ENCODE measurements at places on chromosomes 11 and 22. TPM values are rescaled to one million over a fixed set of nuclear protein-coding genes. Genes with fewer than 3 reads are reported as not detected.

SCUBE1 gene
- not detected for total RNA-seq

OSM gene
- not detected for total RNA-seq

HIPK3 gene
- 39.6 TPM for total RNA-seq

KREMEN1 gene
- 4.3 TPM for total RNA-seq

STIP1 gene
- total RNA-seq: 237 TPM

LRP5 gene
- total RNA-seq: 17.2 TPM

CSF2RB gene
- not detected for total RNA-seq

OR52A1 gene
- total RNA-seq: not detected

NLRP10 gene
- total RNA-seq: 2.7 TPM

DNA sequence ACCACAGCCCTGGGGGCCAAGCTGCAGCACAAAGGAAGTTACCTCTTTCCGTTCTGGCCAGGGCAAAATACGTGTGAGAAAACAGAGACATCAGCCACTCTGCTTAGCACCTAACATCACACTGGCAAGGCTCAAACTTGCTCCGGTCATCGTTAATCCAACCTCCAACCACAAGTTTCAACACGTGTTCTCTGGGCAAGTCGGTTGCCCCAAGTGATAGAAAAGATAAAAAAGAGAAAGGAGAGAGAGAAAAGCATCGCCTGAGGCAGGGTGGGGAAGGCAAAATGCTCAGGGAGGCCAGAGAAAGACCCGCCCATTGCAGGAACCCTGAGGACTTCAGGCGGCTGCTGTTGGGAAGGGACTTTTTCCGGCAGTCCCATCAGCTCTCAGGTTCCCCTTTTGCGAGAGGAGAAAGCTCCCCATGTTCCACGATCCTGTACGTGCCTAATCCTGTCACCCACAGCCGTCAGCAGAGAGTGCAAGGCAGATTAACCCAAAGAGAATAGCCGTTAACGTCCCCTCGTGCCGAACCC, 18.5 kb upstream of the B4GALNT4 start:
- DNase-seq: peak; percentile 13

DNA sequence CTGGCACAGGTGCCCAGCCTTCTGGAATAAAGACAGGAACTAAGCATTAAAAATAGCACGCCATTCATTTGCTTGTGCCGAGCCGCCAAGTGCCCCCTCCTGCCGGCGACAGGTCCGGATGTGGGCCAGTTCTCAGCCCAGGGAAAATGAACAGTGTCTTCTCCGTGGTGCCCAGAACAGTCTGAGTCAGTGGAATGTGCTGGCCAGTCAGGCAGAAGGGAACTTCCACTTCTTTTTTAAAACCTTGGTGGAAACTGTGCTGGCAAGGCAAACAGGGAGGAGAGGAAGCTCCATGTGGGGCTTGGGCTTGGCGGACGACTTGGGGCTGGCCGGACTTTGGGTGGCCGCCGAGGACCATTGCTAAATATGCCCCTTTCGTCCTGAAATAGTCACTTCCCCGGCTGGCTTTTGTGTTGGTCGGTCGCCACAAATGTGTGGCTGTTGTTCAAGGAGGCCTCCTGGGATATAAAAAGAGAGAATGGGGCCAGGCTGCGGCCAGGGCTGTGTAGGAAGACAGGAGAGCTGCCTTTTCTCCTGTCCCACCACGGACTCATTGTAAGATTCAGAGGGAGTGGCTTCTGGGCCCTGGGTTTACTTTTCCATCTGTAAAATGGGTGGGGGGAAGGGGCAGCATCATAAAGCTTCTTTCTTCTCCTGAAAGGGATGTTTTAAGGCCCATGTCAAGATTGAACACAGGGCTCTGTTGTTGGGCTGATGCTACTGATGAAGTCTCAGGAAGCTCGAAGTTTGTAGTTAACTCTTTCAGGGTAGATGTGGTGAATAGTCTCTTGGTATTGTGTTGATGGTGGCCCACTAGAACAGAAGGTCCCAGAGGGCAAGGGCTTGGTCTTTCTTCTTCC, 101.0 kb downstream of the PTPRJ start:
- peak; percentile 74 for DNase-seq

DNA sequence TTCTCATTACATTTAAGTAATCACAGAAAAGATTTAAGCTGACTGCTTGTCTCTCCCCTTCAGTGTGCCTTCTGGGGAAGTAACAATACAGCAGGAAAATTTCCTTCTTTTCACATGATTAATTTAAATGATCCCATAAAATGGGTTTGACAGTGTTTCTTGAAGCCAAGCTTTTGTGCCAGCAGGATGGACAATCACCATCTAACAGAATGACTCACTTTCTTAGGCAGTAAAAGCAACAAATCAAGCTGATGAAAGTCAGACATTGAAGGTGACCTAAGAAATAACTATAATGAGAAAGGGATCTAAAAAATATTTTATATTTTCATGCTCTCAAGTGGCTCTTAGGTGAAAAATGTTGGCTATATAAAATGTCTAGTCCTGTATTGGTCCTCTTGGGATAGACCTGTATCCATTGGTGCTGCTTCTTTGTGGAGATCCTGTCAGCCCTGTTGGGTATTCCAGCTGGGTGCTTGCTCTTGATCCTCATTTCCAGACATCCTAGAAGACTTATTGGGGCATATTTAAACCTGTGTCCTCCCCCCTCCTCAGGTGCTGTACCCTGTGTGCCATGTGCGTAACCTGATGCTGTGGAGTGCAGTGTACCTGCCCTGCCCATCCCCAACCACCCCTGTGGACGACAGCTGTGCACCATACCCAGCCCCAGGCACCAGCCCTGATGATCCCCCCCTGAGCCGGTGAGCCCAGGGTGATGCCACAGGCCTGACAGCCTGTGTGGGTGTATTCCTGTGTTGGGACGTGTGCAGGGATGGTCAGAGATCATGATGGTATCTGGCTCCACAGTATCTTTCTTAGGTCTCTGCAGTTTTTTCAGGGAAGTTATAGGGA, 62.7 kb upstream of the HORMAD2 start:
- DNase-seq: no peak

GRCh38 chr11:73116636-73117035, 25.5 kb downstream of the FCHSD2 start:
- DNase-seq: no peak

DNA sequence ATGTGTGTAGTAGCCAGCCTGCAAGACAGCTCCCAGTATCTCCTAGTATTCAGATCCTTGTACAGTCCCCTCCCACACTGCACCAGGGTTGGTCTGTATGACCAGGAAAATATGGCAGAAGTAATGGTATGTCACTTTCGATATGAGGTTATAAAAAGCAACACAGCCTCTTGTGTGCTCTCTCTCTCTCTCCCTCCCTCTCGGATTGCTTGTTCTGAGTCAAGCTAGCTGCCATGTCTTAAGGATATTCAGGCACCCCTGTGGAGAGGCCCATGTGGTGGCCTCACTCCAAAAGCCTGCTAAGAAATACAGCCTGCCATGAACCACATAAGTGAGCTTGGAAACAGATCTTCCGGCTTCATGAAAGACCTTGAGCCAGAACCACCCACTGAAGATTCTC, 25.4 kb downstream of the FXYD6 start:
- DNase-seq: no peak

- DNase-seq: no peak
Measured at GRCh38 chr11:34160049-34160721, 54.8 kb downstream of the NAT10 start.

DNA sequence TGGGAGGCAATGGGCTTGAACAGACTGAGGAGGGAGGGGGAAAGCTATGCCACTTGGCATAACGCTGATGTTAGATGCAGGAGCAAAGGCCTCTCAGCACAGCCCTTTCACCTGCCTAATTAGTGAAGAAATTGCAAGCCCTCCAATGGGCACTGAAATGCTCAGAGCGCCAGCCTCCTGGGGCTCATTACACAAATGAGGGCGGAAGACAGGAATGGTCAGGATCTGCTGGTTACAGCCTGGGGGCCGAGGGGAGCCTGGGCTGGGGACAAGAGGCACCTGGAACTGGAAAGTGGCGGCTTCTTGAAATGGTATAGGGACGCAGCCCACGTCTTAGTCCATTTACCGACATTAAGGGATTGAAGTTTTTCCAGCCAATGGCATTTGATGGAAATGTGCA, 50.2 kb upstream of the PLET1 start:
- DNase-seq: no peak

- DNase-seq: no peak
Measured at GRCh38 chr11:20129665-20130064, 30.6 kb downstream of the DBX1 start.

DNA sequence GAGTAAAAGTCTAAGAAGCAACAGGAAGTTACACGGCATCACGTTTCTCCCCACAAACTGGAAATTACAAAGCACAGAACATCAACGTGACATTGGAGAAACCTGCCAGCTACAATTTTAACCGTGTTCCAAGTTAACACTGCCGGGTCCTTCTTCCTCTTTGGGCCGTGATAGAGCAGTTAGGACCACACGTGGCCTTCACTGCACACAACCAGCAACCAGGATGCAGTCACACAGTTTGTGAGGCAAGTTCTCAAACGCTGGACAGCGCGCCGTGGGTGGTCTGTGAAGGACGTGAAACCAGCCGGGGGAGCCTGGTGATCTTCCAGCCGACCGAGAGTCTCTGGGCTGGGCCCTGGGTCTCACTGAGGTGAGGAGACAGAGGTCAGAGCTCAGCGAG, 14.6 kb downstream of the C11orf21 start:
- no peak for DNase-seq

DNA sequence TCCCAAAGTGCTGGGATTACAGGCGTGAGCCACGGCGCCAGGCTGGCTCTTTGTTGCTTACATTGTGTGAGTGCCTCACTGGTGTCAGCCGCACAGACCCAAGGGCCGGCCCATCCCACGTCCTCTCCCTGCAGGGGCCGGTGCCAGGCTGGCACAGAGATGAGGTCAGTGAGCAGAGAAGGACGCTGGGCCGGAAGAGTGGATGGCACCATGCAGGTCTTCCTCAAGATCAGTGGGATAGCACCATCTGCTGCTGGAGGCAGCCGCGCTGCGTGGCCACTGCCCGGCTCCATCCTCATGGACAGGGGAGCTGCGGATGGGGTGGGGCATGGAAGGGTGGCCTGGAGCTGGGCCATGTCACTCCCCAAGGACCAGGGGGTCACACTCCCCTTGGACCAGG, 22.0 kb upstream of the FGF4 start:
- DNase-seq: no peak

GRCh38 chr22:25021976-25022711, 69.6 kb downstream of the KIAA1671 start:
- DNase-seq: peak; percentile 12

DNA sequence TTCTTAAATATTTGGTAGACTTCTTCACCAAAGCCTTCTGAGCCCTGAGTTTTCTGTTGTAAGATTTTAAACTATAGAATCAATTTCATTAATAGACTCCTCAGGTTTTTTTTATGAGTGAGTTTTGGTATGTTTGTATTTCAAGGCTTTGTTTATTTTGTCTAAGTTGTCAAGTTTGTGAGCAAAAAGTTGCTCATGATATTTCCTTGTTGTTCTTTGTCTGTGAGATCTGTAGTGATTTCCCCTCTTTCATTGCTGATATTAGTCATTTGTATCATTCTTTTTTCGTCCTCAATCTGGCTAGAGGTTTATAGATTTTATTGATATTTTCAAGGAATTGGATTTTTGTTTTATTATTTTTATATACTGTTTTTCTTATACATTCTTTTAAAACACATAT, 121.0 kb downstream of the MORC2 start:
- DNase-seq: no peak

DNA sequence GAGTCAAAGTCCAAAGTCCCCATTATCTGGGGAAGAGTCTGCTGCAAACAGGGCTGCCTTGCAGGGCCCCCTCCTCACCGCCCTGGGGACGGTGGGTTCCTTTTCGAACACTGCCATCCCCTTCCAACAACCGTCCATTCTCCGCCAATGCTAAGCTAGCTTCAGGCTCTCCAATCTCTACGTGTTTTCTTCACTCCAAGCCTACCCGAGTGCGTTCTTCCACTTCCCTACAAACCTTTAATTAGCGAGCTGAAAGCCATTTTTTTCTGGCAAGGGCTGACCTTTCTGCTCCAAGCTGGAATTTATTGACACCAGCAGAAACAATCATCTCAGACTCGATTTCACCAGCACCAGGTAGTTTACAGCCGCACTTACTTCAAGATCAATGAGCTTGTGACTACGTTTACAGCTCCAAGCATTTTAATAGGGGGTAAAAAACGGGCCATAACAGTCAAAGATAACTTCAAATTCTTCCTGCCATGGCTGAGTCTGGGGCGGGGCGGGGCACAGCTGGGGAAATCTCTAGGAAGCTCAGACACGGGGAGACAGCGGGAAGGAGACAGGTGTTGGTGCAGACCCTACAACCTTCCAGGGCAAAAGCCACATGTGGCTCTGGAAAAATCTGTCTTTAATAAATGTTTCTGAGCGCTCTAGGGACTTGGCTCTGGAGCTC, 82.2 kb downstream of the PHF21B start:
- no peak for DNase-seq

- DNase-seq: peak; percentile 81
Measured at GRCh38 chr11:86990515-86990914, 35.3 kb upstream of the FZD4 start.

GRCh38 chr11:8729837-8730696, 47.5 kb downstream of the RPL27A start:
- no peak for DNase-seq

DNA sequence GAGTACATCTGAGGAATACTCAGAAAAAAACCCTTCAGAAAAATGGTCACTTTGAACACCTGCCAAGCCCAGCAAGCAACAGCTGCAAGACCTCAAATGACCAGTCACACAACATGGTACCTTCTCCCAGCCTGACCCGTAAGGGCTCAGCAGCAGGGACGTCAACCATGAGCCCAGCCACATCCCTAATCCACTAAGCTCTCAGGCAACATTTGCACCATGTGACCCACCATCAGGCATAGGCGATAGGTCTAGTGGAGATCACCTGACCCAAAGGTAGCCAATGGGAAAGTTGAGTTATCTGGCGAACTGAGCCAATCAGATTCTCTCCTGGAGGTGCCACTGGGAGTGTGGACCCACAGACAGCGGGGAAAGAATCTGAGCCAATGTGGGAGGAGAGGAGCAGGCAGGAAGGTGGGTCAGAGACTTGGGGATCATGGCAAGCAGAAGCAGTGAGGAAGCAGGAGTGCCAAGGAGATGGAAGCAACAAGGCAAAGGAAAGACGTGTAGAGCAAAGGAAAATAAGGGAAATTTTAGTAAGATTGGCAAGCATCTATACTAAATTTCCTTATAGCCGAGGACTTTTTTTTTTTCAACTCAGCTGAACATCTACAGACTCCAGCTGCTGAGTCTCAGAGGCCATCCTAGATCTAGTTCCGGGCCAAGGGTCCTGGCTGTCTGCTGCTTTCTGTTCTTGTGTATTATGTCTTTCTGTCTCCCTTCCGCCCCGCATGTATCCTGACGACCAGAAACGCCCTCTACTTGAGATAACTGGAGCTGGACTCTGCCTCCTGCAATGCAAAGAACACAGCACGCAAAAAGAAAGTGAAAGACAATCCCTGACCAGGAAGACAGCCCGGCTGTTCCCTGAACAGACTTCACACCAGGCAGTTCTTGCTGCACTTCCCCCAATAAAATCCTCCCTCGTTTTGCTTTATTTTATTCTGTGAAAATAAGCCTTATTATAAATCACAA, 11.0 kb upstream of the PLAAT2 start:
- peak; percentile 95 for DNase-seq

GRCh38 chr11:104033561-104033960, 2.9 kb upstream of the DDI1 start:
- DNase-seq: no peak

- DNase-seq: no peak
Measured at GRCh38 chr22:40194656-40195055, 16.9 kb downstream of the TNRC6B start.
